ENCODE measurements at places on chromosomes 5 and 9.

DNA sequence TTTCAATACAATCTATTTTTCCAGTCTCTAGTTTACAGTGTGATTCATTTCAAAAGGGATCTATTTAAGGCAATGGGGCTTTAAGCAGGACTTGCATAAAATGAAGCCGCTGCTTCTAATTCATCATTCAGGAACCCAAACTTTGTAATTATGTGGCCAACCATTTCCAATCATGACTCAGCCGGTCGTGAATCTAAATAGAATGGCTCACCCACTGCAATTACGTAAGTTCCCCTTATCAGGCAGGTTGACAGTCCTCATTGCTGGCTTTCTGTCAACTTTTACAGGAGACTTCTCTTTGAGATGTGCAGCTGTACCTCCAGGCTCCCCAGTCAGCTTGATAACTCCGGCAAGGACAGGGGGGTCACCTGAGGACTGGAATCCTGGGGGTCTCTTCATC lies 152.8 kb upstream of the DAP start:
- DNase-seq = no peak

GRCh38 chr5:73686912-73687311 lies 60.9 kb downstream of the ARHGEF28 start:
- DNase-seq = no peak

DNA sequence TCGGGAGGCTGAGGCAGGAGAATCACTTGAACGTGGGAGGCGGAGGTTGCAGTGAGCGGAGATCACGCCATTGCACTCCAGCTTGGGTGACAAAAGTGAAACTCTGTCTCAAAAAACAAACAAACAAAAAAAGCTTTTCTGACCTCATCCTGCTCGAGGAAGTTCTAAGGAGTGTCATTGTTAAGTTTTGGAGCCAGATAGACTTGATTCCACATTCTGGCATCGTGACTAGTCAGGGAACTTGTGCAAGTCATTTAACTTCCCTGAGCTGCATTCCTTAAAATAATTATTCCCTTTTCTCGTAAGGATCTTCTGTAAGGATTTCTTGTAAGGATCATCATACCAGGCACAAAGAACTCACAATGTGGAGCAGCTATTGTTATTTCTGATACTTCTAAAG lies 26.2 kb downstream of the SNX24 start:
- no peak for DNase-seq

DNA sequence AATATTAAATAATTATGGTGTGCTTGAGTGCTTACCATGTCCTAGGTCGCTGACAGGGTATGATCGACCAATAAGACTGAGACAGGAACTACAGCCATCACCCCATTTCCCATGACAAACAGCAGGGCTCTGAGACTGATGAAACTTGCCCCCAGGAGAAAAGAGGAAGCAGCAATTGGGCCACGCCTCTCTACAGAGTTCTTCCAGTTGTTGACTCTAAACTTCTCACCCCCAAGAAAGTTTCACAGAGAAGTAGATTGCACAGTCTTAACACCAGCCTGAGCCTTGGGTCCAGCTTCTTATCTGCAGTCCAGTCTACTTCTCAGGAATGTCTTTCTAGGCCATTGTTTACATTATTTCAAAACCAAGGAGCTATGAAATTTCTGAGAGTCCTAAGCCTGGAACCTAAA lies 182.2 kb upstream of the ANKRD55 start:
- no peak for DNase-seq

DNA sequence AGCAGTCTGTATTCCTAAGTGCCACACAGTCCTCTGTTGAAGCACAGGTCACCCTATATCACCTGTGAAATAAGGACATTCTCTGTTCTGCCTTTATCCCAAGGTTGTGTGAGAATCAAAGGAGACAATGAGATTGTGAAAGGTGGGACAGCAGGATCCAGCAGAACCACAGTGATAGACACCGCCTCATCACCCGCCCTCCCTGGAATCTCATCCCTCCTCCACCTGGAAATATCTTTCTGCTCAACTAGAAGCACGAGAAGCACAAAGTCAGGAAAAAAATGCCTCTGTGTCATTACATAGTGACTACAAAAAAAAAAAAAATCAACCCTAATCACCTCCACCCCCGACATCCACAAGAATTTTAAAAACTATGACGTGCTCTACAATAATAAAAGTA lies 32.3 kb downstream of the KLHL3 start:
- DNase-seq = no peak

DNA sequence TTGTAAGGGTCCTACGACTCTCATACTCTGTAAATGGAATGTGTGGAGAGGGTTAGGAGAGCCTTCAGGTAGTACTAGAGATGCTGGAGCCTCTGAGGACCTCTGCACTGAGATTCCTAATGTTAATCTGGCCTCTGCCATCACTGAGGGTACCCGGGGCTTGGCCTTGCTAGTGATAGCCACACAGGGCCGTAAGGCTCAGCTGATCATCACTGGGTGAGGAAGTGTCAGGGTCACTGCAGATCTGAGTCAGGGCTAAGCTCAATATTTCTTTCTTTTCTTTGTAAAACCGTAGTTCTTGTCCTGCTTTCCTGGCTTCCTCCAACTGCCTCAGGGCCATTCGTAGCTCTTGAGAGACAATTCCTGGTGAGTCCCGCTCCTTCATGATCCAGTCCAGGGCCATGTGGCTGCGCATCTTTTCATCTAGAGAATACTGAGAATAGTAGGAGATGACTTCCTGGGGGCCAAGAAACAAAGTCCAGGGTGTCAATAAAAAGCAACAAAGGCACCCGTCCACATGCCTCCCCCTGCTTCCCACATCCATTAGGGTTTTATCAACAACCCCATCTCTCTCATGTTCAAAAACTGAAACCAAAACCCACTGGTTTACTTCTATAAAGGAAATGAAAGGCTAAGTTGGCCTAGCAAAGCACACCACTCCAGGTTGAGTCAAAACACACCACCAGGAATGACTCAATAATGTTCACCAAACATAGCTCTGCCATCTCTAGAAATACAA lies 47.7 kb downstream of the LIX1 start:
- DNase-seq = no peak

DNA sequence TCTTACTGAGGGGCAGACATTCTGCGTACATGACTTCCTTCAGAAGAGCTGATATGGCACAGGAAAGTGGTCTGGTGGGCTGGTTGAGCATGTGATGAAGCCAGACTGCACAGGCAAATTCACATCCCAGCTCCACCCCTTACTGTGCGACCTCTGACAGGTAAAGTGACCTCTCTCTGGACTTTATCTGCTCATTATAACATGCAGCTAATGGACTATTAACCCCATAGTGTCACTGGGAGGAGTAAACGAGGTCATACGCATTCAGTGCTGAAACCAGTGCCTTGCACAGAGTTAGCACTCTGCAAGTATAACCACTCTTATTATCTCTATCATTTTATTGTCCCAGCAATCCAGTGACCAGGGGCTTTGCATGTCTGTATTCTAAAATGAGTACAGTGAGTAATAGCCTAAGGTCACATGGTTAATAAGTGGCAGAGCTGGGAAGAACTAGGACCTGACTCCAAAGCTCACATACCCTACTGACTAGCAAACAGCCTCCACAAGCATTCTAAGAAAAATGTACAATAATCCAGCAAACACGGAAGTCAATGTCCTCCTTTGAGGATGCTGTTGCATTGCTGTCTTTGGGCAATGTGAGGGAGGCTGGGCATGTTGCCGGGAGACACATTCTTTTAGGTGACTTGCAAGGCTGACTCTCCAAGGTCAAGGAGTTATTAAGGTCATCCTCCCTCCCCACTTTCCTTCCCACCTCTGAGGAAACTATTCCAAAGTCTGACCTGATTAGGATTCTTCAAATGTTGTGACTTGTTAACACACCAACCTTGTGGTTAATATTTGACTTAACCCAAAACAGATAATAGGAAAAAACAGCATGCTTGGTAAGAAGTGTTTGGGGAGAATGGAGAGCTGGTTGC lies 19.0 kb downstream of the GLRX start:
- no peak for DNase-seq

- no peak for DNase-seq
Measured at GRCh38 chr9:74573640-74574191, 76.6 kb downstream of the RORB start.

DNA sequence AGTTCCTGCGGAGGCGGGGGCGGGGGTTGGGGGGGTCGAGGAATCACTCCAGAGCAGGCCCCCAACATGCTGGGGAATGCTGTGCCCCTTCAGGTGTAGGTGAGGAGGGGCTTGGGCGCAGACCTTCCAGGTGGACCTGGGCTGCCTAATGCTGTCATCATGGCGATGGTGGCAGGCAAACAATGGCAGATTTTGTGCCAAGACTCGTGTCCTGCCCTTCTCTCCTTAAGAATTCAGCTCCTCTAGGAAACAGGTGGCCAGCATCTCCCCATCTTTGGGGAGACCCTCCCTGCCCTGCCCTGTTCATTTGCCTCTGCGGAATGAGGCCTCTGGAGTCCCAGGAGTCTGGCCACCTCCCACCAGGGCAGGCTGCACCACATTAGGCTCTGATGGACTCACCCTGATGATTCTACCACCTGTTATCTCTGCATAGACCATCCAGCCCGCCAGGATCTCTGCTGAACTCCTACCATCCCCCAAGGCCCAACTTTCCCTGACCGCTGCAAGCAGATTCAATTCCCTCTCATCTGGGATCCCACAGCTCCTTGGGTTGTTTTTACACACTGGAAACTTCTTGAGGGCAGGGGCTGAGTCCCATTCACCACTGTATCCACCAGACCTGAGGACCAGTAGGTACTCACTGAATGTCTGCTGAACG lies 10.9 kb upstream of the SLC25A51 start:
- DNase-seq = no peak

DNA sequence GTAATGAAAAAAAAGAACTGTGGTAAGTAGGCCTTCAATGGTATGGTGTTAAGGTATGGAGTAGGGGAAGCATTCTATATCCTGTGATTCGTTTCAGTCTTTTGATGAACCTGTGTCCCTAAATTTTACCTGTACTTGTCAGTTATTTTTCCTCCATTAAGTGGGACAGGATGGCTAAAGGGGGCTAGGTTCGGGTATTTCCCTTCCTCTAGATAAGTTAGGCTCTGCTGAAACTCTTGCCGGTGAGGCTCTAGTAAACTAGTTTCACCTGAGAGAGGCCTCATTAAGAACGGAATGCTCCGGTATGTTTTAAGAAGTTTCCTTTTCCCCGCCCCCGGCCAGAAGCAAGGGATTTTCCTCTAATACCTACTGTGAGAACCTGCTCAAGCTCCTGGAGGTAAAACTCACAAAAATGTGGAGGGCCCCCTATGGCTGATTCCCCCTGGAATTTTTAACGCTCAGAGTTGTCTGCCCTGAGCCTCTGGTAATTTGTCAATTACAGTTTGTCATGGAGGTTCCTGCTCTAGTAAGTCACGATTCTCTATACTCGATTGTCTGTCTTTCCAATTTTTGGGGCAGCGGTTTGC lies 87.7 kb downstream of the MACIR start:
- DNase-seq = no peak
